ENCODE measurements at places on chromosomes 3 and 15.
A peak's percentile ranks its signal among the peaks of the same experiment; 100 is the strongest.

DNA sequence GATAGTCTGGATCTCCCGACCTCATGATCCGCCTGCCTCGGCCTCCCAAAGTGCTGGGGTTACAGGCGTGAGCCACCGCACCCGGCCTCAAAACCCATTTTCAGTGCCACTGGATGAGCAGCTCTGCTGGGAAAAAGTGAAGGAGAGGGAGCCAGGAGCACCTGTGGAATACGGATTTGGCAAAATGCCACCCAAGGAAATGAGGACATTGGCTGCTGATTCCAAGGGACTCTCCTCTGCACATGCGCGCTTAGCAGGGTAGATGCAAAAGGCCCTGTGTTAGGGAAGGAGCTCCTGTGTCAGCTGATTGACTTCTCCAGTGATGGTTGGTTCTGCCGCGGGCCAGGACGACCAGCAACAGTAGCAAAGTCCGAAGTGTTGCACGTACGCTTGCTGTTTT is 43.4 kb upstream of the IGF1R start:
- no peak overlapping the region for H3K4me3 ChIP-seq
- H3K27ac ChIP-seq, result no peak overlapping the region
- no peak for DNase-seq
- peaks cover 16% of the 10 kb centered on the region for H3K4me1 ChIP-seq
- no peaks in the 10 kb centered on the region for H3K27me3 ChIP-seq

GRCh38 chr3:29605845-29606244 is 325.0 kb downstream of the RBMS3 start:
- no peak overlapping the region for H3K4me3 ChIP-seq
- no peaks in the 10 kb centered on the region for H3K4me1 ChIP-seq
- no peak for DNase-seq
- no peak overlapping the region for H3K27ac ChIP-seq
- H3K27me3 ChIP-seq, result no peaks in the 10 kb centered on the region

DNA sequence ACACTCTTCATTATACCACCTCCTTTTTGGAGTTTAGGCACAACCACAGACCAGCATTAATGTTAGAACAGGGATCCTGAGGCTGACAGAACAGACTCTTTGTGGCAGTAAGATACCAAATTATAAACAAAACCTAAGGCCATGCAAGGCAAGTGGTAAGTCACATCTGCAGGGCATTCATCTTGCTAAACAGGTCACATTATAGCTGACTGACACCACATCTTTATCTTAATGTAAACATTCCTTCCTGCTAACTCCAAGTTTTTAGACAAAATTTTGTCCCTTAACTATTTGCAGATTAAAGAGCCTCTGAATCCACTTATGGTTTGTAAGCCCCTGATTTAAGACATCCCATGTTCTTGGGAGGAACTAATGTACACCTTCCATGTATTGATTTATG is 500.6 kb downstream of the PYDC2 start:
- no peak overlapping the region for H3K27ac ChIP-seq
- H3K4me1 ChIP-seq, result no peaks in the 10 kb centered on the region
- DNase-seq, result no peak
- no peaks in the 10 kb centered on the region for H3K27me3 ChIP-seq
- H3K36me3 ChIP-seq, result no peaks in the 10 kb centered on the region
- H3K4me3 ChIP-seq, result no peak overlapping the region

DNA sequence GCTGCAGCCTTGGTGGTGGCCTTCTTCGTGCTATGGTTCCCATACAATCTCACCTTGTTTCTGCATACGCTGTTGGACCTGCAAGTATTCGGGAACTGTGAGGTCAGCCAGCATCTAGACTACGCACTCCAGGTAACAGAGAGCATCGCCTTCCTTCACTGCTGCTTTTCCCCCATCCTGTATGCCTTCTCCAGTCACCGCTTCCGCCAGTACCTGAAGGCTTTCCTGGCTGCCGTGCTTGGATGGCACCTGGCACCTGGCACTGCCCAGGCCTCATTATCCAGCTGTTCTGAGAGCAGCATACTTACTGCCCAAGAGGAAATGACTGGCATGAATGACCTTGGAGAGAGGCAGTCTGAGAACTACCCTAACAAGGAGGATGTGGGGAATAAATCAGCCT is 10.4 kb downstream of the CYP8B1 start:
- no peaks in the 10 kb centered on the region for H3K27me3 ChIP-seq
- H3K4me1 ChIP-seq, result no peaks in the 10 kb centered on the region
- H3K4me3 ChIP-seq, result no peak overlapping the region

DNA sequence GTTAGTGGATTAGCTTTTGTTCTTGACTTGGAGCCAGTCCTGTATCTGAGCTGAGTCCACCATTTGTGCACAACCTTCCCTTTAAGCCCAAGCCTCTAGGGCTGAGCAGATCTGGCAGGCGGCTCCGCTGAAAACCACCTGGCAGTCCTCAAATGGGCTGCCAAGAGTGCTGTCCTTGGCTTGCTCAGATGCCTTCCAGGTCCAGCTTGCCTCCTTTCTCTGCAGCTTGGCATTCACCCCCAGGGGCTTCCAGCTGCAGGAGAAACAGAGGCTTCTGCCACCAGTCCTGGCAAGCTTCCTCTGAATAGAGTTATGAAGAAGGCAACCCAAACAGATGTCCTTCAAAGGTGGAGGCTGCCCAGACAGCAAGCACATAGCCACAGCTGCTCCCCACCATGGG is 96.7 kb downstream of the LRTM1 start:
- no peak overlapping the region for H3K4me3 ChIP-seq
- H3K27me3 ChIP-seq, result no peaks in the 10 kb centered on the region
- no peak overlapping the region for H3K27ac ChIP-seq
- DNase-seq, result no peak

GRCh38 chr3:32596909-32597369 is 26.3 kb upstream of the DYNC1LI1 start:
- no peak overlapping the region for H3K27ac ChIP-seq
- H3K36me3 ChIP-seq, result no peaks in the 10 kb centered on the region
- H3K4me1 ChIP-seq, result no peaks in the 10 kb centered on the region
- no peak for DNase-seq
- H3K4me3 ChIP-seq, result no peak overlapping the region

- no peaks in the 10 kb centered on the region for H3K27me3 ChIP-seq
- H3K4me3 ChIP-seq, result no peak overlapping the region
- DNase-seq, result no peak
- H3K27ac ChIP-seq, result no peak overlapping the region
- no peaks in the 10 kb centered on the region for H3K4me1 ChIP-seq
Observed at GRCh38 chr3:2476996-2477395, 378.3 kb downstream of the CNTN4 start.

GRCh38 chr3:72078676-72079368 is 293.9 kb upstream of the PROK2 start:
- no peaks in the 10 kb centered on the region for H3K36me3 ChIP-seq
- no peak overlapping the region for H3K27ac ChIP-seq
- no peak for DNase-seq
- no peak overlapping the region for H3K4me3 ChIP-seq

- DNase-seq, result peak; percentile 98
- peak within 1 kb of the TSS; percentile 68 for H3K27ac ChIP-seq
- H3K36me3 ChIP-seq, result peaks cover 34% of the 10 kb centered on the region
- peaks cover 29% of the 10 kb centered on the region for H3K4me1 ChIP-seq
Observed at GRCh38 chr3:50292159-50293078, at the start of gene IFRD2. Gene IFRD2 (minus strand): TSS chr3:50292429. CDS start chr3:50292274, 155 bp downstream.

All from vagina (tissue), 2 donors.